Pons (tissue), 1 donor: ENCODE measurements at places on chromosomes 16 and 17.

DNA sequence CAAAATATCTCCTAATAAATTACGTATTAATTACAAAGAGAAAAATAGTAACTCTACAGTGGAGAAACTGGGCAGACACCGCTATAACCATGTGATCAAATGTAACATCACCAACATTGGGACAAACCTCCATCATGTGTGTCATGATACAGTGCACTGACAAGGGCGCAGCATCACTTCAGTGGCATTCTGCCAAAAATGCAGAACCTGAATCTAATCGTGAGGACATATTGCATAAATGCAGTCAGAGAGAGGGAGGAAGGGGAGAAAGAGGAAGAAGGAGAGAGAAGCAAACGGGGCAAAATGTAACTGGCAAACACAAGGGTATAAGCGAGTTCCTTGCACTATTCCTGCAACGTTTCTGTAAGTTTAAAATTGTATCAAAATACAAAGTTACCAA lies 74.2 kb upstream of the MARCHF10 start:
- no peak for DNase-seq

GRCh38 chr17:68161644-68162428 lies 86.0 kb upstream of the AMZ2 start:
- no peak for DNase-seq

DNA sequence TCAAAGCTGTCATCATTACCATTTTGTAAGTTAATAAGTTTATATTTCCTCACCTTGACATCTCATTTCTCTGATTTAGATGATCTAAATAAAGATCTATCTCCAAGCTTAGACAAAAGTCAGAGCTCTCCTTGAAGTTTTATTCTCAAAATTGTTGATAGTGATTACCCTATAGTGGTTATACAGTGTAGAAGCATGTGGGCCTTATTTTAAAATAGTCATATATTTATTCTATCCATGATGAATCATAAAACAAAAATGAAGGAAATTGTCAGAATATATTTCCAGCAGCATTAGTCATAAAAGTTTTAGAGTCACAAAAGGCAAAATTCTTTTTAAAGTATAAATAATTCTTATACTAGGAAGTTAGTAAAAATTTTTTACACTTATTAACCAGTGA lies 49.0 kb downstream of the RHOT1 start:
- DNase-seq: no peak

DNA sequence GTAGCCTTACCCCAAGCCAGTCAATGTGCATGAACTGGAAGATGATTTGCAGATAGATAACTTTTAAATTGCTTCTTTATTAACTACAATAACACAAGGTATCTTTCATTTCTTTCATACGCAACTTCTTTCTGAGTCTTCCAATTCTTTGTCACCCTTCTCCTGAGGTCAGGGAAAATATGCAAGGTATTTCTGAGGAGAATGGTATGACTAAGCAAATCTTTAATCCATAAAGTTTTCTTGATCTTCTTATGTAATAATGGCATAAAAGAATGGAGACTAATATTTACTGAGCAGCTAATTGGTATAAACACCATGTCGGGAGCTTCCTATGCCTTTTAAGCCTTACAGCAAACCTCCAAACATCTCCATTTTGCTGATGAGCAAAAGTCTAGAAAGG lies 438.9 kb downstream of the KCNJ2 start:
- DNase-seq: no peak

- DNase-seq: no peak
Measured at GRCh38 chr16:86986136-86986535, 331.1 kb downstream of the C16orf95 start.

GRCh38 chr17:14595656-14596055 lies 294.8 kb downstream of the HS3ST3B1 start:
- DNase-seq: no peak

DNA sequence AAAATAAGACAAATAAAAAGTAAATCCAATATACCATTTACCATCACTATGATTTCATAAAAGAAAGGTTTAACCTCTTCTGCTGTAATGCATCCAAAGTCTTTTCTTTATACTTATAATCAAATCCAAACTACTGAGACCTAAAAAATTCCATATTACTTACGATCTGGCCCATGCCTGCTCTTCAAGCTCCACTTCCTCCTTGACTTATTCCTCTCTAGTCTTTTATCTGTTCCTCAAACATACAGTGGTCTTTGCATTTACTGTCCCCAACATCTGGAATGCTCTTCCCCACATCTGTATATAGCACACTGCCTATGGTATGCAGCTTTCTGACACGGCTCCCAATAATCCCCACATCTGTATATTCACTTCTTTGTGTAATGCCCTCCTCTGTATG lies 33.8 kb downstream of the PCTP start:
- no peak for DNase-seq

DNA sequence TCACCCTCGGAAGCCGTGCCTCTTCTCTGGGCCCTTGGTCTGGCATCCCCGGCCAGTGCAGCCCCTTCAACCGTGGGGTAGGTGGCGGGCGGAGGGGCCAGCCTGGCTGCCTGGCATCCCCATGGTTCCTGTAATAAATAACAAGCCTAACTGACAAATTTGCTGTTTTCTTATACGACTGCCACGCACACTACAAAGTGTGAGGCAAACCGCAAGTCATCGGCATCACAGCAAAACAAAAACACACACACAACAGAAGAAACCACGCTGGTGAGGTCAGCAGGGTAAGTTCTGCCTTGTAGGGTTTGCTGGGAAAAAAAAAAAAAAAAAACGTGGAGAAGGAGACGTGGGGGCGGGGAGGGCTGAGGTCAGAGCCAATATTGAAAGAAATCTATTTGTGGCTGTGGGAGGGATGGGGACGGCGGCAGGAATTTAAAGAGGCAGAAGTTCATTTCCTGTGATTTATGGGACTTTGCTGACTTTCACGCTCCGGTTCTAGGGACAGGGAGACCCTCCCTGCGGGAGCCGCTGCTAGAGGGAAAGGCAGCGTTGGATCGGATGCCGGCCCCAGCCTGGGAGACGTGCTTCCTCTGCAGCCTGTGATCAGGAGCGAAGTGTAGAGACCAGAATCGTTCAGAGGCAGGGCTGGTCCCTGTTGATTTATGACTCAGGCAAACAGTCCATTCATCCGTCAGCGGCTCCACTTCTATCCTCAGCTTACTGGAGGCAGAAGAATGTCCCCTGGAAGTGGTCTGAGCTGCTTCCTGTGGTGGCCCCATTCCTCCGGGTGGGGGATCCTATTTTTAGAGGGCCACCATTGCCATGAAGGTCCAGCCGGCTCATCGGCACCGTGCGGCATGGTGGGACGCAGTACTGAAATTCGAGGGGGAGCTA lies 162.8 kb downstream of the FOXL1 start:
- DNase-seq: no peak

- DNase-seq: peak; percentile 74
Measured at GRCh38 chr17:17819561-17819995, 17.2 kb downstream of the SREBF1 start.

GRCh38 chr17:19296786-19297778 lies 59.9 kb downstream of the EPN2 start:
- DNase-seq: no peak

DNA sequence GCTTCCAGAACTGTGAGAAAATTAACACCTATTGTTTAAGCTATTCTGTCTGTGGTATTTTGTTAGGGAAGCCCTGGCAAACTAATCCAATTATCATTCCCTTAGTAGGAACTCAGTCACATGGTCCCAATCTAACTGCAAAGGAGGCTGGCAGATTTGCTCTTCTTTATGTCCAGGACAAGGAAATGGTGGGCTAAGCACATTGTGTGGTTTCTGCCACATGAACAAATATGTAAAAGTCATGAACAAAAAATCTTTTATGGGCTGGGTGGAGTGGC lies 278.6 kb upstream of the RPL38 start:
- DNase-seq: no peak

DNA sequence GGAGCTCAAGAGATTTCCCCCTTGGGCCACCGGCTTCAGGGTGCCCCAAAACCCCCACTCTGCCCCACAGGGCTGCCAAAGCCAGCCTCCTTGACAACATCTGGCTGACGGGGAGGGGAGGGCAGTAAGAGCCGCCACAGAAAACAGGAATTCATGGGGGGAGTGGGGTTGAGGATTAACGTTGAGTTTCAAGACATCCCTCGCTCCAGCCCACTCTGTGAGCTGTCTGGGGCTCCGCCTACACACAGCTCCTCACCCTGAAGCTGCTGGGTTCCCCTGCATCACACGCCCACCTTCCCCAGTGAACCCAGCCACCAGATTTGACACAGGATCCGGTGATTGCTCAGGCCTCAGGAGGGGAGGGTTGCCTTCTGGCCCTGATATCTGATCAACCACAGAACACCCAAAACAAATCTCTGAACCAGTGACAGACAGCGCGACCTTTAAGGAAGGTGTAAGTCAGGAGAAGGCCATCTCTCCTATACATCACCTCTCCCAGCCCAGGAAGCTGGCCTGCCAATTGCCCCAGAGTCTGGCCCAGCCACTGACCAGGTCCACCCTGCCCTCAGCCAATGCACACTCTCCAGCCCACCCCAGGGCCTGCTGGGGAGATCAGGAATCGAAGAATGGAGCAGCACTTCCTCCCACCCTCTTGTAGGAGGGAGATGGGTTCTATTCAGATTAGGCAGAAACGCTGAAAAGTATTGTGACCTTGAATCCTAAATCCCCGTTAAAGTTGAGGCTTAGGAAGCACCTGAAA lies 132.1 kb downstream of the CLEC16A start:
- DNase-seq: no peak

GRCh38 chr17:10243883-10244844 lies 45.8 kb upstream of the GAS7 start:
- DNase-seq: peak; percentile 43

GRCh38 chr17:7114875-7115614 lies 423 bp upstream of the ASGR2 start:
- DNase-seq: peak; percentile 62

DNA sequence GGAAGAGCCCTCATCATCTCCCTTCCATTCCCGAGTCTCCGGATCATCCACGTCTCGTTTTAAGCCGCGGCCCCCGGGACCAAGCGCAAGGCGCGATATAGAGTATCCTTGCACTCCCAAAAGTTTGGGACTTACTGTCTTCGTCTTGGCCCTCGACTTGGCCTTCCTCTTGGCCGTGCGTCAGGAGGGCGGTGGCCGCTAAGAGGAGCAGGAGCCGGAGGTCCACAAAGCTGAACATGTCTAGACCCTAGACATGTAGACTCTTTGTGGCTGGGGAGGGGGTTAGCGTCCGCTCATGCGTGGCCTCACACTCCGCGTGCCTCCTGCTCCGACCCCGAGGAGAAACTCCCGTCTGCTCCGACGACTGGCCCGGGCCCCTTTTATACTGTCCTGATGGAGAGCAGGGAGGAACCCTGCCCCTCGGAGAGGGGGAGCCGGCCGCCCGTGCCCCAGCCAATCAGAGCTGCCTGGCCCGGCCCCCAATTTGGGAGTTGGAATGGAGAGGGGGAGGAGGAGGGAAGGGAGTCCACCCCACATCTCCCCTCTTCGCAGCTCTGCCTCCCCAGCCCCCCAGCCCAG lies at the start of gene COL1A1:
Gene COL1A1, minus strand, starts transcription at position 356 of the 579 bp plus-strand sequence. Its CDS starts 118 bp downstream, at position 238.
- DNase-seq: no peak

DNA sequence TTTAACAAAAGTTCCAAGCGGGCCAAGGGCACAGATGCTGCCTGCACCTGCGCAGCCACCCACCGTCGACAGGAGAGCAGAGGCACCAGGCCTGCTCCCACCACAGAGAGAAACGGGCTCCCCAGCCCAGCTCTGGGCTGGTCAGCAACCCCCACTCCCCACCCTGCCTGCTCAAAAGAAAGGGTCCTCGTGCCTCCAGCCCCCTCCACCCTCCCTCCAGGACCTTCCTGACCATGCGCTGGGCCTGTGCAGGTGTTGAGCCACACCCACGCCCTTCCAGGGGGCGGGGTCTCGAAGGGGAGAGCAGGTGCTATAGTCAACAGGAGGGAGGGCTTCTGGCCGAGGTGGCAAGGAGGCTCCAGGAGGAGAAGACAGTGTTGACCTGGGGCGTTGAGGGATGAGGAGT lies 25.3 kb downstream of the ZNF778 start:
- DNase-seq: no peak

DNA sequence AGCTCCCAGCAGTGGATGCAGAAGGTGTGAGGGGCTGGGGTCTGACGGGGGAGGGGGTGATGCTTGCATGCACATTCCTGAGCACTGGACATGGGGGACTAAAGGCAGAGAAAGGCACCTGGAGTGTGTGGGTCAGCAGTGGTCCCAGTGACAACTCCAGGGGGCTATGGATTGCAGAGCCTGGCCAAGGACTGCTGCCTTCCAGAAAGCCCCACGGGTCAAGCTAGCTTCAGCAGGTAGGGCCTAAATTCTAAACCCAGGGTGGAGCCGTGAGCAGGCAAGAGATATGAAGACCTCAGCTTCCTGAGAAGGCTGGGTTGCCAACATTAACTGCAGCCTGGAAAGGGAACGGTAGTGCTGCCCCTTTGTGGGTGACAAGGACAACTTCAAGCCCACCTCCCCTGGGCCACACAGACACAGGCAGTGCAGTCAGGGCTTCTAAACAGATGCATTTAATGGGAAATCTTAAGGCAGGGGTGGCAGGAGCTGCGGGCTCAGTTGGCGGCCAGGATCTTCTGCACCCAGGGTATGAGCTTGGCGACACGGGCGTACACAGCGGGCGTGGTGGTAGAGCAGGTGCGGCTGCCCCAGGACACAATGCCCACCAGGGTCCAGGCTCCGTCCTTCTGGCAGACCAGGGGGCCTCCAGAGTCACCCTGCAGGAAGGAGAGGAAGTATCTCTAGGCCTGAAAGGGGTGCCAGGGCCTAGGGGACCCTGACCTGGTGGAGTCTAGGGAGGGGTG lies 3.1 kb downstream of the CTRB2 start:
- DNase-seq: no peak

GRCh38 chr16:12907670-12908233 lies 6.4 kb downstream of the SHISA9 start:
- no peak for DNase-seq

- DNase-seq: peak; percentile 65
Measured at GRCh38 chr17:16988749-16989229, 16.9 kb upstream of the TNFRSF13B start.

- DNase-seq: no peak
Measured at GRCh38 chr16:1706386-1707192, 594 bp downstream of the MAPK8IP3 start.

- no peak for DNase-seq
Measured at GRCh38 chr17:9028202-9028987, 7.1 kb downstream of the NTN1 start.

GRCh38 chr17:28001149-28001548 lies 41.3 kb upstream of the NLK start:
- DNase-seq: no peak

DNA sequence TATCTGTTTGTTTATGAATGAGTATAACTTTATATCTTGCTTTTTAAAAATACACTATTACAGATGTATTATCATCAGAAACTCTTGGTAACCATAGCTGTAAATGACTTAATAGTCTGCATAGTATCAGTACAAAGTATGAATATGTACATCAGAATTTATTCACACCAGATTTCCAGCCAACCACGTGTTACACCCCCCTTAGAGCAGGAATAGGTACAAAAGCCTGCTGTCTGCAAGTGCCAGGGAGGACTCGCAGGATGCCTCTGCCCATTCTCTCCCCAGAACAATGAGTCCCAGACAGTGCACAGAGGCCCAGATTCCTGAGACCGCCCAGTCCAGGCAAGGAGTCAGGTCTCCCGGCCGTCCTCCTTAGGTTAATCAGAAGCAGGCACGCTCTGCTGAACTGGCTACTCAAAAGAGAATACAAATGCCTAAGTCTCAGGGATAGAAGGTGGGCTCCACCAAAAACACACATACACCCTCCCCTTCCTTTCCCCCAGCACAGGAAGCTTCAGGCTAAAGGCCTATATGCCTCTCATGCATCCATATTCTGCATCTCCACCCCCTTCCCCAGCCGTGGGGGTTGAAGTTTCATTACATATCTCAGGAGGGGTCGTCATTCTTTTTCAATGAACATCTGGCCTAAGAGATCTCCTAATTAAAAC lies 159.1 kb upstream of the CDH11 start:
- DNase-seq: no peak

GRCh38 chr17:66255112-66255511 lies 25.9 kb upstream of the APOH start:
- peak; percentile 93 for DNase-seq
